Non-pigmented ciliary epithelial cell (primary cell): ENCODE measurements at places on chromosomes 13 and 19.

DNA sequence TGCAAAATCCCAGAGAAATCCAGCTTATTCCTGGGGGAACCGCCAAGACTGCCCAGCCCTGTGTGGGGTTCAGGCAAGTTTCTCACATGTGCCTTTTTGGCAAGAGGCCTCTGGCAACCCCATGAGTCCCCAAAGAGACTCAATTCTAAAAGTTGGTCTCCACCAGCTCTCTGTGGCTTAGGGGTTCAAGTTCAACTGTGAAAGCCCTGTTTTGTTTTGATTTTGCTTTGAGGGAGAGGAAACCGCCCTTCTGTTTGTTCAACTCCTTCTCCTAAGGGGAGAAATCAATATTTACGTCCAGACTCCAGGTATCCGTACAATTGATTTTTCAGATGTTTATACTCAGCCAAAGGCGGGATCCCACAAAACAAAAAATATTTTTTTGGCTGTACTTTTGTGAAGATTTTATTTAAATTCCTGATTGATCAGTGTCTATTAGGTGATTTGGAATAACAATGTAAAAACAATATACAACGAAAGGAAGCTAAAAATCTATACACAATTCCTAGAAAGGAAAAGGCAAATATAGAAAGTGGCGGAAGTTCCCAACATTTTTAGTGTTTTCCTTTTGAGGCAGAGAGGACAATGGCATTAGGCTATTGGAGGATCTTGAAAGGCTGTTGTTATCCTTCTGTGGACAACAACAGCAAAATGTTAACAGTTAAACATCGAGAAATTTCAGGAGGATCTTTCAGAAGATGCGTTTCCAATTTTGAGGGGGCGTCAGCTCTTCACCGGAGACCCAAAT, 583 bp upstream of the LDLR start:
- DNase-seq = no peak

DNA sequence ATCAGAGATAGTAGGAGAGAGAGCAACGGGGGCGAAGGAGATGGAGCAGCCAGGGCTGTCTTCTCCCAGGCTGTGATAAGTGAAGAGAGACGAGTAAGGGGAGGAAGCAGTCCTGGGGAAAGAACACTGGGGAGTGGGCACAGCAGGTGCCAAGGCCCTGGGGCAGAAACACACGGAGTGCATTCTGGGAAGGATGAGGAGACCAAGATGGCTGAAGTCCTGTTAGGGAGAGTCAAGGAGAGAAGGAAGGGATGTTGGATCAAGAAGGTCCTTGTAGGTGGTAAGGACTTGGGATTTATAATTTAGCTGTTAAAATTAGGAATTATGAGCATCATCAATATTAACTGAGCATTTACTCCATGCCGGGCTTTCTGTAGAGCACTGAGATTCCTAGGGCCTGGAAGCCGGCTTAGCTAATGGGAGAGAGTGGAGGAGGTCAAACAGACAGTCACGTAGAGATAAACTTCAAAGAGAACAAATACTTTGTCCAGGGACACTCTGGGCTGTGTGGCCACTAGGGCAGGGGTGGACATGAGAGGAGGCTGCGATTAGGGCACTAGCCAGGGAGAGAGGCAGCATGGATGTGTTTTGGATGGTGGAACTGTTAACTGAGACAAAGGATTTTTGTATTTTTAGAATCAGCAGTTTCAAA, 134.2 kb upstream of the PEG3 start:
- DNase-seq = no peak

DNA sequence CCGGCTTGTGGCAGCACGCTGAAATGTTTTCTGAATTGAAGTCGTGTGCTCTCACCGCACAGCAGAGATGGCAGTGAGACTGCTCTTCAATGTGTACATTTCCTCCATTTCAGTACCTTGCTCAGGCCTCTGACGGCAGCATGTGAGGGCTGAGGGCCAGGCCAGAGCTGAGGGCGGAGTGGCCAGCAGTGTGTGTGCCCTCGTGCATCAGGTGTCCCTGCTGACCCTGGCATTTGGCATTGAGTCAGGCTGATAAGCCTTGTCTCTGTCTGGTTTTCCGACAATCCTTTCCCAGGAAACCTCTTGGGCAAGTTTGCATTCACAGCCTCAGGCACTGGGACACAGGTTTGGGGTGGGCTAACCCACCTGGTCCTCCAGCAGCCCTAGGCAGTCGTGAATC, 62.3 kb downstream of the EFNB2 start:
- DNase-seq = no peak

- DNase-seq = no peak
Observed at GRCh38 chr13:37302686-37303085, 197.2 kb upstream of the CSNK1A1L start.

DNA sequence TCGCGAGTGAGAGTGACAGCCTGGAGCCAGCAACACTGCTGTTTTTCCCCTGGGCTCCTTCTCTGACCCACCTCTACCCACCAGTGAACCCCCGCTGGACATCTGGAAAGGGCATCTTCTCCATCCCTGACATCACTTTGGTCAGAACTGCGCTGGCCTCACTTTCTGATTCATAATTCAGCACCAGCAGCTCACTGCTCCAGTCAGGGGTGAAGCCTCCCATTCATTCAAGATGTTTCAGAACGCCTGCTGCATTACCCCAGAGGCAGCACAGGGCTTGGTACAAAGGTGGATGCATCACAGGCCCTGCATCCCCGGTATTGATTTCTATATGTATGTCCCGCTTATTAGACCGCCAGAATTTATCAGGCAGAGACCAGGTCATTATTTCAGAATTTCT, 182.8 kb upstream of the TSHZ3 start:
- DNase-seq = no peak

- no peak for DNase-seq
Observed at GRCh38 chr13:83216479-83217245, 665.6 kb downstream of the SLITRK1 start.

- no peak for DNase-seq
Observed at GRCh38 chr19:38538793-38539528, 78.8 kb downstream of the MAP4K1 start.

DNA sequence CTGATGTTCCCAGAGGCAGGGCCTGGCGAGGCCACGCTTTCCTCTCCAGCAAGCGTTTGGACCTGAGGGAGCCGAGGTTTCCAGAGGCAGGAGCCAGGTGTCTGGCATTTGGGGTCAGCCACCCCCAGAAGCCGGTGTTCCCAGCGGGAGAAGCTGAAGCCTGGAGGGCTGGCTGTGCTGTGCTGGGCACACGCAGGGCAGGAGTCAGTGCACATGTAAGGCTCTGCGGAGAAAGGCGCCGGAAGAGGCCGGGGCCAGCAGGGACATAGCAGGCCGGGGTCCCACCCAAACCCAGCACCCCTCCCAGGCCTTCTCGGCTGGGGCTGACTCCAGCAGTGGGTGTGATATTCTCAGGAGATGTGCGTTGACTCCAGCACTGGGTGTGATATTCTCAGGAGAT, 31.6 kb downstream of the MCF2L start:
- DNase-seq = no peak

- DNase-seq = no peak
Observed at GRCh38 chr19:51259348-51260245, 8.7 kb downstream of the SIGLECL1 start.

DNA sequence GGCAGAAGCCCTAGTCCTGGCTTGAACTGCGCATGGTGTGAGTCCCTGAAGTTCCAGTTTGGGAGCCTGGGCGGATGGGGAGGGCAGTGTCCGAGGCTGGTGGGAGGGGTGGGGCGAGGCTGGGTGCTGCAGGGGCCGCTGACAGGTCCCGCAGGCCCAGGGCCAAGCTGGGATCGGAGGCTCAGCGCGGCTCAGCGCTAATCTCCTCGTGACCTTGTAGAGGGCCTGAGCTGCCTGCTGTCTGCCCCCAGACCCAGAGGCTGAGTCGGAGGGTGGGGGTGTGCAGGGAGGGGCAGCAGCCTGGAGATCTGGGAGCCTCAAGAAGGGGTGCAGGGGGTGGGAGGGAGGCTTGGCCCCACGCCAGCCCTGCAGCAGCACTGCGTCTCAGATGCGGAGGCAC, 3.0 kb downstream of the ATP1A3 start:
- no peak for DNase-seq

- DNase-seq = no peak
Observed at GRCh38 chr19:29596080-29596727, 9.9 kb upstream of the POP4 start.

DNA sequence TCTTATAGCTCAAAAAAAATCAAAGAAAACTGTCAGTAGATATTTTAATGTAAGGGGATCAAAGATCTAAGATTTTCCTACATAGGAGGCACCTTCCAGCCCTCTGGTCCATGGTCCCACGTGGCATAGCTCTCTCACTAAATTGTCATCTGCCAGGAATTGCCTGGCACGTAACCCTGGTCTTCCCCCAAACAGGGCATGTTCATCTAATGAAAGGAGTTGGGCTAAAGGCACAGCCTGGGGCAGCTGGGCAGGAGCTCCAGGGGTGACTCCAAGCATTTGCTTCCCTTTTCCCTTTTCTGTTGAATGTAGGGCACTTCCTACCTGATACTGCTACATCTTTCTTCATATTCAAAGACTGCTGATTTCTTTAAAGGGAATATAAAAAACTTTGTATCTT, 148.7 kb downstream of the COL4A1 start:
- DNase-seq = no peak

DNA sequence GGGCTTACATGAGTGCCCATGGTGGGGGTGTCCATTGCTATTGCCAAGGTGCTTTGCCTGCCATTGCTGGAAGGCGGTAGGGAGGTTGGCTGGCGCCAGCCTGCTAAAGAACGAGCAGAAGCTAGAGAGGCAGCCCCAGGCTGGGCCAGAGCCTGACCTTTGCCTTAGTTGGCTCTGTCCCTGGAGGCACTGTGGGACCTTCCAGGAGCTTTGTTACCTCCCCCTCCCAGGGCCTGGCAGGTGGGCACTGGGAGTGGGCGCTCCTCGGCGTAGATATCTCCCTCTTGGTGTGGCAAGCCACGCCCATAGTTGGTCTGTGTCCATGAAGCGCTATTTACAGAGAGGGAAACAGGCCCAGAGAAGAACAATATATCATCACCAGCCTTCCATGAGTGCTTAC, 2.3 kb upstream of the SLC25A42 start:
- DNase-seq = no peak

GRCh38 chr13:76163761-76164160, 527.6 kb downstream of the LMO7 start:
- DNase-seq = no peak

DNA sequence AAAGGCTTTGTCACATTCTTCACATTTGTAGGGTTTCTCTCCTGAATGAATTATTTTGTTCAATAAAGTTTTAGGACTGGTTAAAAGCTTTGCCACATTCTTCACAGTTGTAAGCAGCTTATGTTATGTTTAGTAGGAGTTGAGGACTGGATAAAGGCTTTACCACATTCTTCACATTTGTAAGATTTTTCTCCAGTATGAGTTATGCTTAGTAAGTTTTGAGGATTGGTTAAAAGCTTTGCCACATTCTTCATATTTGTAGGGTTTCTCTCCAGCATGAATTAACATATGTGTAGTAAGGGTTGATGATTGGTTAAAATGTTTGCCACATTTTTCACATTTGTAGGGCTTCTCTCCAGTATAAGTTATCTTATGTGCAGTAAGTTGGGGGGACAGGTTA, 79.9 kb downstream of the ZNF431 start:
- DNase-seq = no peak

DNA sequence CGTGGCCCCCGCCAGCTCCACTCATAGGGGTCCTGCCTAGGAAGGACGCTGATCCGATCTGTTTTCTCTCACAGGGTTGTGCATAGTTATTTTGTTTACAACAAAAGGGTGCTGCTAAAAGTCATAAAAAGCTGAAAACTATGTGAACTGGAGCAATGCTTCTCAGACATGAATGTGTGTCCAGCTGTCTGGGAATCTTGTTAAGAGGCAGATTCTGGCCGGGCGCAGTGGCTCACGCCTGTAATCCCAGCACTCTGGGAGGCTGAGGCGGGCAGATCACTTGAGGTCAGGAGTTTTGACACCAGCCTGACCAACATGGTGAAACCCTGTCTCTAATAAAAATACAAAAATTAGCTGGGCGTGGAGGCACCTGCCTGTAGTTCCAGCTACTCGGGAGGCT, 8.6 kb downstream of the LRRC4B start:
- DNase-seq = no peak

DNA sequence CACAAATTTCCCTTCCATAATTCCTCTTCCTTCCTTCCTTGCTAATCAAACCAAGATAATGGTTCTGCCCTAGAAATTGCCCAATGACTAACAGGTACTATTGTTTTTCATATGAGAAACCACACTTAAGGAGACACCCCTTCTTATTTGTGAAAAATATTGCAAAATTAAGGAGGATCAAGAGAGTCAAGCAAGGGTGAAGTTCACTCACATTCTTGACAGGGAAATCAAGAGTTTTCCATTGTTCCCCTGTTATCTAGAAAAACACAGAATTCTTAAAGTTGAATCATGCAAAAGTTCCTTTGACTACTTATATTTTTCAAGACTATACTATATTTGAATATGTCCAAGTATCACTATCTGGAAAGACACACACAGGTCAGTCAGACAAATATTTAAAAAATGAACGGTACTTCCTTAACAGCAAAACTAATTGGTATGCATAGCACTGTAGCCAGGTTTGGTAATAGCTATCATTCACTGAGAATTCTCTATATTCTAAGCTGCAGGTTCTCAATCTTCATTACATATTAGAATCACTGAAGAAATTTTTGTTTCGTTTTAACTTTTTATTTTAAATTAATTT, 897.2 kb downstream of the DIAPH3 start:
- no peak for DNase-seq

- no peak for DNase-seq
Observed at GRCh38 chr13:99630269-99630898, 129.1 kb downstream of the TM9SF2 start.

DNA sequence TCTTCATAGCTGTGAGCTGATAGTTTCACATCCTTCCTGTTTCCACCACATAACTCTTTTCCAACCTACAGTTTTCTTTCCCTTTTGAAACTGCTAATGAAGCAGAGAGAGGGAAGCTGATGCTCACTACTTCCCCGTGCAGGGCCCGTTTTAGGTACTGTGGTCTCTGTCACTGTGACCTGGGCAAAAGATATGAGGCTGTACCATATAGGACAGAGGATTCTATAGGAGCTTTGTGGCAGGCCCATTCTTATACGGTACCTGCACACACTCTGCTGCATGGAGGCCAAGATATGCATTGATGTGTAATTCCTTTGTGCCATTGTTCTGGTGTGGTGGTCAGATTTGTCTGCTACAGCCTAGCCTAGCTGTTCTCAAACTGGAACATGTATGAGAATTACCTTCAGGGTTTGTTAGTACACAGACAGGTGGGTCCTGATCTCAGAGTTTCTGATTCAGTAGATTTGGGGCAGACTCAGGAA, 577.3 kb downstream of the LMO7 start:
- DNase-seq = no peak

GRCh38 chr19:51020988-51021651, 1.6 kb upstream of the KLK10 start:
- peak; percentile 15 for DNase-seq

DNA sequence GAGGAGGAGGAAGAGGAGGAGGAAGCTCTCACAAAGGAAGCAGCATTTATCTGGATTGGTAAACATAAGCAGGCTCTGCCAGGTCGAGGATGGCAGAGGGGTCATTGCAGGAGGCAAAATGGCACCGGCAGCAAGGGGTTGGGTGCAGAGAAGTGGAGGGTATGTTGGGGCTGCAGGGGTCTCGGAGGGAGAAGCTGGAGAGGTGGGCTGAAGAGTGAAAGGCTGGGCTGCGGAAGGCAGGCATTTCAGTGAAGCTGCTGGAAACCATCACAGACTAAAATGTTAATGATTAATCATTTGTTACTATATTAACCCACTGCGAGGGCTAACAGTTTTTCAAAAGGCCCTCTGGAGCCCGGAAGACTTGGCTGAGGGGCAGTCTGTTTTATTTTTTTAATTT, 24.6 kb downstream of the TPT1 start:
- no peak for DNase-seq

GRCh38 chr13:48542581-48543341, 9.9 kb upstream of the RCBTB2 start:
- no peak for DNase-seq
